Mucosa of gallbladder (tissue), 1 donor: ENCODE measurements at places on chromosomes 3 and 15.

DNA sequence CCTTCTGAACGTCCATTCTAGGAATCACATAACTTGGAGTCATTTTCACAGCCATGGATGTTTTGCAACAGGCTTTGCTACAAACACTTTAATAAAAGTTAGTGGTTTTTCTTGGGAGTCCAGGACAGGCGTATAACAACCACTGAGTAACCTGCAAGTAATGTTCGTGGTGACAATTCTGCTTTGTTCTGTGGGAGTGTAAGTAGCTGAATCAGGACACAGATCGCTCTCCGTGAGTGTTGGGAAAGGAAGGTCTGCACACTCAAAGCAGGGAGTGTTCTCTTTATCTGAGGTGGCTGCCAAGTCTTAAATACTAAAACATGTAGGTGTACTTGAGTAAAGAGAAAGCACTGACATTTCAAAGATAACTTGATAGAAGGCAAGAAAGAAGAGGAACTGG is 7.9 kb upstream of the BNC1 start:
- no peak for DNase-seq

DNA sequence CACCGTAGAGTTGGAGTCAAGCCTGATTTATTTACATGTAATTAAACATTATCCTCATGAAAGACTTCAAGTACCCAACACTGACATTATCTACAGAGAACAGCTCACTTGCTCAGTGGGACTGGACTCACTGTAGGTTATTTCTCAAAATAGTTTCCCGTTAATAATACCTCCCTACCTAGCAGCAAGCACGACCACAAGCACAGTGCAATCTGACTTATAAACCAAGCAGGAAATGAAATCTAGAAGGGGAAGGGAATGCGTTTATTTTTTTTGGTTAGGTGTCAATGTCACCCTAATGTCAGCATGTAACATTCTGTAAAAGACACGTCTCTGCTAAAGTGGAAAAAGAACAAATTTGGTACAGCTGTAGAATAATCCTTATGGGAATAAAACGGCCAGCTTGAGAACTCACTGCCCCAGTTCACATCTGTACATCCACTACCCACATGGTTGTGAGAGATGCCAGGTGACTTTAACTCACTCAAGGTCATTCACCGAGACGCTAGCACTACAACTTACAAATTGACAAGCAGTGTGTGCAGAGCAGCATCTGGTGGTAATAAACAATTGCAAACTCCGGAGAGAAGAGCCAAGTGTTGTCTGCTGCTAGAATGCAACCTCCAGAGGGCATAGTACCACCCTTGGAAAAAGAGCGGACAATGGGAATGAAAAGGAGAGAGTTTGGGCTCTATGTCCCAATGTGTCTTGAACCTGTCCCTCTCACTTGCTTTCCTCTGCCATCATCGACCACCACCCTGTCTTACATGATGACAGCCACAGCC is 242.5 kb downstream of the CADPS start:
- no peak for DNase-seq

DNA sequence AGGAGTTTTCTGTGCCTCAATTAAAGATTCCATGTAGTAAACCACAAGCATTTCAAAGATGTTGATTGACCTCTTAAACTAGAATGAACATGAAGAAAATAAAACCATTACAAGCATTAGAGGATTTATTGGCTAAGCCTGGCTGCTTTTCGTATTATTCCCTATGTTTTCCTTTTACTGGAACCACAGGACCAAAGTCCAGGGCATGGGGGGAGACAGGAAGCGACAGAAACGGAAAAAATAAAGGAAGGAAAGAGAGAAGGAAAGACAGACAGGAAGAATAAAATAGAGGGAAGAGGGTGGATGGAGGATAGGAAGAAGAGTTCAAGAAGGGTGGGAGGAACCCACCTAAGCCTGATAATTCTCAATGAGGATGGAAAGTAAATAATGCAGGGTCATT is 169.9 kb downstream of the SHQ1 start:
- no peak for DNase-seq

GRCh38 chr3:55884066-55884465 is 397.0 kb upstream of the WNT5A start:
- no peak for DNase-seq

- no peak for DNase-seq
These were observed 215.1 kb downstream of the SHQ1 start for GRCh38 chr3:72633121-72633520.

DNA sequence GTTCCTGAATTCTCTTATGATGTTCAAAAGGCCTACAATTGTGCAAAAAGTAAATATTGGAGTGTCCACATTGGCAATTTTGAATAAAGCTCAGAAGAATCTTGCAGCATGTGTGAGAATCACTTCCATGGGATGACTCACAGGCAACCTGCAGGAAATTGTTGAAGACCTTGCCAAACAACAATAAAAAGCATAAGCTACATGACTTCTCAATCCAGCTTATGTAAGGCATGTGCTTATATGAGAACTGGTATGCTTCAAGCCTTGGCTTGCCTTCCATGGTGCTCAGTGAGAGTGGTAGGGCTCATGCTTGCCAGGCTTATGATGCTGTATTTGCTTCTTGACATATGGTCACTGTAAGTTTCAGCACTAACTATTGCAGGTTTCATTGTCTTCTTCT is 18.4 kb upstream of the BCHE start:
- no peak for DNase-seq

DNA sequence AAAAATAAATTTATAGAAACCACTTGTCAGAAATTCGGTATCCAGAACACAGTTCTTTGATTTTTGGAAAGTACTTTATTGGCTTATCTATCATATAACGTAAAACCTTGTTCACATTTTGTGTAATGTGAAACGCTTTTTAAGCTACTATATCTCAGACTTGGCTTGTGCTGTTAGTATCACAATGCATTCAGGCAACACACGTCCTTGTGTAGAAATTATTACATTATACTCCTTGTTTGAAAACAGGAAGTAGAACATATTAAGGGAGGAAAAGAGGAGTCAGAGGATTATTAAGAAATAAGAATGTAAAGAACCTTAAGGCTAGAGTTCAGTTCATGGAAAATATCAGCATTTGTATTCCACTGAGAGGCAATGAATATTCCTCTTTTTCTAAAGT is 1.6 kb downstream of the DNAJC13 start:
- no peak for DNase-seq

- no peak for DNase-seq
These were observed 15.2 kb downstream of the PHLDB2 start for GRCh38 chr3:111874177-111874820.

DNA sequence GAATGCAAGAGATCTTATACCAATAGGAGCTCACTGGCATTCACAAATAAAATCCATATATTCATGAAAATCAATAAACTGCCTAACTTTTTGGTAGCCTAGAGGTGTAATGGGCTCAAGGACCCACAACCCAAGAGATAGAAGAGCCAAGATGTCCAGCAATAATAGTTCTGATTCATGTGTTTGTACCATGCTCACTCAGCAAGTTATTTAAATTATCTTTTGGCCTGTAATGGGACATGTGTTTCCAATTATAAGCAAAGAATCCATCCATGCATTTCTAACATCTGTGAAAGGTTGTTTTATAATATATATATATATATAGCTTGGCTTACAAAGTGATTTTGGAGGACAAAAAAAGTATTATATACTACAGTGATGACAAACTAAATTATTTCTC is 29.7 kb upstream of the SHC4 start:
- no peak for DNase-seq

- DNase-seq = no peak
These were observed 99.1 kb upstream of the SLC6A11 start for GRCh38 chr3:10716964-10717363.

GRCh38 chr3:17287006-17287689 is 402.4 kb downstream of the PLCL2 start:
- DNase-seq = no peak

- DNase-seq = no peak
These were observed 125.2 kb downstream of the CNTN3 start for GRCh38 chr3:74489050-74489792.
